Dermis blood vessel endothelial cell (primary cell): ENCODE measurements at places on chromosomes 6 and 20.

DNA sequence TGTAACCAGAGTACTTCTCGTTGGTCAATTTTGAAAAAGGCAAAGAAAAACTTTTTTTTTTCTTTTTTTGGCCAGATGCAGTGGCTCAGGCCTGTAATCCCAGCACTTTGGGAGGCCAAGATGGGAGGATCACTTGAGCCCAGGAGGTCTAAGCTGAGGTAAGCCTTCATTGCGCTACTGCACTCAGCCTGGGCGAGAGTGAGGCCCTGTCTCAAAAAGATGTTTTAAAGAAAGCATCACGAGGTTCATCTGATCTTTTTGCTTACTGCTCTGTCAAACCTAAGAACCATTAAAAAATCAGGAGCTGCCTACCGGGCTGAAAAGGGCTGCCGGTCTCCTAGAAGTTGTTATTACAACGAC lies 607 bp downstream of the LYRM2 start:
- DNase-seq, result no peak

GRCh38 chr20:53488775-53489272 lies 104.8 kb downstream of the ZNF217 start:
- DNase-seq, result no peak

DNA sequence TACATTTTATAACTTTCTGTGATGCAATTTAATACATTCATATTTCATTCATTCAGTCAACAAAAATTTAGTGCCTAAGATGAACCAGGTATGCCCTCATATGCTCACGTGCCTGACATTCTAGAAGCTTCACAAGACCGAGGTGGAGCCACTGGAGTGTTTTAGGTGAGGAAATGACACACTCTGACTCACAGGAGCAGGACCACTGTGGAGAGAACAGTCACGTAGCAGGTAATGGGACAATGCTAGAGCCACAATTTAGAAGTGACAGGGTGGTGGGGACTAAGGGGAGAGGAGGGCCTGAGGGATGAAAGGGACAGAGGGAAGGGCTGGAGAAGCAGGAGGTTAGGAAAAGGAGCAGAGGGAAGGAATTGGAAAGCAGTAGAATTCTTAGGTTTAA lies 17.6 kb upstream of the HLA-A start:
- DNase-seq, result no peak

- DNase-seq, result no peak
Observed at GRCh38 chr20:19867074-19867473, 109.0 kb downstream of the RIN2 start.

DNA sequence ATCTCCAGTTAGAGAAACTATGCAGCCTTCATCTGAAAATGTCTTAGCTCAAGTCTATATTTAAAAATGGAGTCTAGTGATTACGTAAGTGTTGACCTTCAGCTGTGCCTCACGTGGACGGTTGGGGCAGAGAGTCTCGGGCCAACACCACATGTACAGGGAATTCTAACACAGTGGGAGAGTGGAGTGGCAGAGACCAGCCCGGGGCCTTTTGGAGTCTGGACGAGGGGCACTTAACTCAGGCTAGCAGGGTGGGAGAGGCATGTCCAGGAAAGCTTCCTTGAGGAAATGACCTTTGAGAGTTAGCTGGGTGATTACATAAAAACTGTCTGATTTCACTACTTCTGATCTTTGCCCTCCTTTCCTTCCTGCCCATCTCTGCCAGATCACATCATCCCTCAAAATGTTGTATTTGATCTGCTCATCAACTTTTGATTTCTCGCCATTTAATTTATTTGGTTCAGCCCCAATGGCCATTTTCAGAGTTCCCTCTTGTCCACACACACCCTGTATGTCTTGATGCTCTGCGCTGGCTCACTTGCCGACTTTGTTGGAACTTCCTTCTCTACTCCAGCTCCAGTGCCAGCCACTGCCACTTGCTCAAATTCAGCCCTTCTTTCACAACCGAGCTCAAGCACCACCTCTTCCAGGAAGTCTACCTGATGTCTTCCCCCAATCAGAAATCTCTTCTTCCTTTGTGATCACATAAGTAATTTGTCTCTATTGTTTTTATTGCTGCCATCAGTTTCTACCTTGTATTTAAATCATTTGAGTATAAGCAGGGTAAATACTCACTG lies 2.6 kb downstream of the ARMC2 start:
- DNase-seq, result peak; percentile 8
